ENCODE measurements at places on chromosomes 1 and 21. TPM values are rescaled to one million over a fixed set of nuclear protein-coding genes. Genes with fewer than 3 reads are reported as not detected.

DNA sequence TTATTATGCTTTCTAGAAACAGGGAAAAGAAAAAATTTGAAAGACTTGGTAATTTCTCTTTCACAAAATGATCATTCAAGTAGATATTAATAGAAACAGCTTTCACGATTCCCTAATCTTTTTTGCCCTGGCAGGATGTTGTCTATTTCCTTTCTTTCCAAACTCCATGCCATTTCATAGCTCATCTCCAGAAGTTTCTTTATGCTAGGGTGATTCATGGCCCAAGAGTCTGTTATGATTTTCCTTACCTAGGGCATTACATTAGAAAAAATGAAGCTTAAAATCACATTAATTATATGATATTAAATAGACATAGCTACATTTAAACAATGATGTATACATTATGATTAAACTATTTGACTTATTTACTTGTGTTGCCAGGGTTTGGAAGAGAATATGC lies 762.1 kb downstream of the LTN1 start:
- H3K4me1 ChIP-seq: no peaks in the 10 kb centered on the region

- DNase-seq: no peak
- H3K36me3 ChIP-seq: no peaks in the 10 kb centered on the region
- no peaks in the 10 kb centered on the region for H3K4me1 ChIP-seq
- no peaks in the 10 kb centered on the region for H3K27me3 ChIP-seq
Observed at GRCh38 chr1:59697150-59697800, 117.5 kb upstream of the HOOK1 start.

GRCh38 chr1:29202053-29202452 lies 20.4 kb upstream of the SRSF4 start:
- no peak for DNase-seq
- H3K36me3 ChIP-seq: no peaks in the 10 kb centered on the region
- no peaks in the 10 kb centered on the region for H3K27me3 ChIP-seq
- peak overlapping the region; percentile 75 for H3K27ac ChIP-seq
- H3K4me1 ChIP-seq: no peaks in the 10 kb centered on the region
- no peak overlapping the region for H3K4me3 ChIP-seq

AKNAD1 gene
- not detected for total RNA-seq

DNA sequence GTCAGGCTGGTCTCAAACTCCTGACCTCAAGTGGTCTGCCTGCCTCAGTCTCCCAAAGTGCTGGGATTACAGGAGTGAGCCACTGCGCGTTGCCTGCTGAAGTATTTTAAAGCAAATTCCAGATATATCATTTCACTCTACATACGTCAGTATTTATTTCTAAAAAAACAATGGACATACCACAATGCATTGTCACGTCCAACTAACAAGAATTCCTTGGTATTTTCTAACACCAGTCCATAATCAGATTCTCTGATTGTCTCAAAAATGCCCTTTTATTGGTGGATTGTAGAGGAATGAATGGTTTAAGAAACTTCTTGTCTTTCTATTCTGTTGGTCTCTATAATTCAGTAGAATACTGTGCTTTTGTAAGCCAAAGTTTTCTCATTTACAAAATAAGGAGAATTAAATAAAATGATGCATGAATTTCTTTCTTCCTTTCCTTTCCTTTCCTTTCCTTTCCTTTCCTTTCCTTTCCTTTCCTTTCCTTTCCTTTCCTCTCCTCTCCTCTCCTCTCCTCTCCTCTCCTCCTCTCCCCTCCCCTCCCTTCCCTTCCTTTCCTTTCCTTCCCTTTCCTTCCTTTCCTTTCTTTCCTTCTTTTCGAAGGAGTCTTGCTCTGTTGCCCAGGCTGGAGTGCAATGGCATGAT lies 55.8 kb downstream of the VPS13D start:
- no peak for DNase-seq
- no peaks in the 10 kb centered on the region for H3K4me1 ChIP-seq
- no peaks in the 10 kb centered on the region for H3K36me3 ChIP-seq

AGT gene
- total RNA-seq: 12.0 TPM

Measured in prostate gland (tissue), 2 donors.